CD4-positive, alpha-beta T cell treated with Interleukin-4 for 1 hour (primary cell): ENCODE measurements at places on chromosomes 16 and 17.

GRCh38 chr16:2042986-2043666 is 4.5 kb downstream of the NTHL1 start:
- DNase-seq = no peak

GRCh38 chr17:65900216-65900615 is 291.7 kb downstream of the CEP112 start:
- no peak for DNase-seq

GRCh38 chr17:58353389-58353825 is 1.4 kb upstream of the SUPT4H1 start:
- no peak for DNase-seq

GRCh38 chr17:58382872-58383242 is 30.9 kb upstream of the SUPT4H1 start:
- no peak for DNase-seq

- no peak for DNase-seq
These were observed 1.7 kb downstream of the SLC52A1 start for GRCh38 chr17:5033352-5034015.

DNA sequence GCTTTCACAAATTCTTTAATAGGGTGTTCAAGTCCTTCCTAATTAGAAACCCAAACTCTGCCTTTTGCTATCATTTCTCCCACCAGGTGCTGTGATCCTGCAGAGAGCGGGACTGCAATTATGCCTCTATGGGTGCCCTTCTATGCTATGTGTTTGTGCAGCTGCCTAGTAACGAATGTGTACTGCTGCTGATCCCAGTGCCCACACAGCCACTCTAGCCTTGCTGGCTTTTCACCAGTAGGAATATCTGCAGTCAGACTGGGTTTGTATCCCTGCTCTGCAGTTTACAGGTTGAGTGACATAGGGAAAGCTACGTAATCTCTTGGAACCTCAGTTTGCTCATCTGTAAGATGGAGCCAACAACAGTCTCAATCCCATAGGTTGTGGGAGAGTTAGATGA is 179.6 kb upstream of the IRX3 start:
- no peak for DNase-seq

GRCh38 chr17:44283344-44284023 is 15.5 kb upstream of the SLC4A1 start:
- DNase-seq = no peak

DNA sequence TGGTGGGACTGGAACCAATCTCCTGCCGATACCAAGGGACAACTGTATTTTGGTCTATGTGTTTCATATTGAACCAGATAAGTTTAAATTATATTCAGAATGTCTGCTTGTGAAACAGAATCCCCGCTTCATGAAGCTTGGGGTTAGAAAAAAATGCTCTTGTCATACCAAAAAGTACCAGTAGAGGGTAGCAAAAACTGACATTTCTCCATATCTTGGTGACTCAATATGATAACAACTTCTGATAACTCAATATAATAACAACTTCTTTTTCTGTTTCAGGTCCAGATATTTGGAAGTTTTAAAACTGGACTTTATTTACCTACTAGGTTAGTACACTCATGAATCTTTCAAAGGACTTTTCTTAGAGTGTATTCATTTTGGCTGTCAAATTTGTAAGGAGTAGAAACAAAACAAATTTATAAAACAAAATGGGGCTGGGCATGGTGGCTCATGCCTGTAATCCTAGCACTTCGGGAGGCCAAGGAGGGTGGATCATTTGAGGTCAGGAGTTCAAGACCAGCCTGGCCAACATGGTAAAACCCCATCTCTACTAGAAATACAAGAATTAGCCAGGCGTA is 52.3 kb upstream of the ADCY7 start:
- DNase-seq = peak; percentile 78

GRCh38 chr17:56011406-56012131 is 141.7 kb upstream of the ANKFN1 start:
- DNase-seq = no peak

DNA sequence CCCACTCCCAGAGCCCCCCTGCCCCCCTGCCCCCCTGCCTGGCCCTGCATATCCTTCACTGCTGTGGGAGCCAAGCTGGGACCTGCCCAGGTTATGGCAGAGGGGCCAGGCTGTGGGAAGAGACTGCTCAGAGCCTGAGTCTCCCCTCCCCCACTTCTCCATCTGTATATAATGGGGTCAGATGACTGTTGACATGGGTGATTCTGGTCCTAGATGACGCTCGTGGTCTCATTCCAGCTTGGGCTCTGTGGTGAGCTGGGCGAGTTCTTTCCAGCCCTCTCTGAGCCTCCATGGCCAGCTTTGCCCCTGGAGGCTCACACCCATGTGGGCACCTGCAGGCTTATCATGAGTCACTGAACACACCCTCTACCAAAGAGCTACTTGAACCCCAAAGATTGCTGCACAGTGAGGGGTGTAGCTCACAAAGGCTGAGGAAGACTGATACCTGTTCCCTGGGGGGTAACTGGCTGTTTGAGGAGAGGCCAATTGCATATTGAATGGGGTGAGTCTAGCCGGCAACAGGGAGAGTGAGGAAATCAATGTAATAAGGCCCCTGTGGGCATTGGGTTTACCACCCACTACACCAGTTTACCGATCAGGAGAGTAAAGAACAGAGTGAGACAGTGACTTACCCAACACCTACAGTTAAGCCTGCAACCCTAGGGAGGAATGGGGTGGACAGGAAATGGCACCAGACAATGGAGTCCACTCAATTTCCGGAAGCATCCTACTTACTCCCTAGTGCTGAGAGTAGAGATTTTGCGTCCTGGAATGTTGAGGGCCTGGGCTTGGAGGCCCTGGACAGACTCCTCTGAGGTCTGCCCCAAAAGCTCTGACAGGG is 4.2 kb upstream of the SREBF1 start:
- DNase-seq = no peak

DNA sequence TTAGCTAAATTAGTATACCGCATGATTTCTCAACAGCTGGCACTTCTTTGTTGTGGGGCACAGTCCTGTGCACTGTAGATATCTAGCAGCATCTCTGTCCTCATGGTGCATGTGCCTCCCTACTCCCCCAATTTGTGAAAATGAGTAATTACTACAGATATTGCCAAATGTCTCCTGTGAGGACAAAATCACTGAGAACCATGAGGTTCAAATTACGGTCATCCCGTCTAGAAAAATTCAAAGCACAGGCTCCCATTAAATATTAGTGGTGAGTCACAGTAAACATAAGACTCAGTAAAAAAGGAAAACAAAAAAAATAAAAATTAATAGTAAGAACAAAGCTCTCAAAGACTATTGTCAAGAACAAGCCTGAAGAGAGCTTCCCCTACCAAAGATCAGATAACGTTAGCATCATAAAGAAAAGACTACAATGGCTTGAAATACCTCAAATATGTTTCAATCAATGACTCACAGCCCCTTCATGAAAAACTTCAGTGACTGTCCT is 57.8 kb downstream of the STH start:
- DNase-seq = no peak

- no peak for DNase-seq
These were observed 211.0 kb upstream of the GSE1 start for GRCh38 chr16:85401917-85402766.

GRCh38 chr17:72413077-72414031 is 292.5 kb downstream of the SOX9 start:
- DNase-seq = no peak

DNA sequence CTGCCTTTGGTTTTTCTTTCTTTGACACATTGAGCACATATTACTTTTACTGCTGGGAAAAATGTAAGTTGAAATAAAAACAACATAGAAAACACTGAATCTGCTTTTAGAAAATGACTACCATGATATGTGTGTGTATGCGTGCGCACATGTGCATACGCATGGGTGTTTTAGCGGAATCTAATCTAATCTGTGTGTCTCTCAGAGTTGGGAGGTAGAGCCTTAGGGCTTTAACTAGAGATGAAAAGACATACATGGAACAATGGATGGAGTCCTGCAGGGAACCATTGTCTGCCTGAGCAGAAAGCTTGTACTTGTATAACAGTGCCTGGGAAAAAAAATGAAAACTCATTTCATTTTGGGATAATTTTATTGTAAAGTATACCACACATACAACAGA is 12.4 kb downstream of the SLFN5 start:
- no peak for DNase-seq

DNA sequence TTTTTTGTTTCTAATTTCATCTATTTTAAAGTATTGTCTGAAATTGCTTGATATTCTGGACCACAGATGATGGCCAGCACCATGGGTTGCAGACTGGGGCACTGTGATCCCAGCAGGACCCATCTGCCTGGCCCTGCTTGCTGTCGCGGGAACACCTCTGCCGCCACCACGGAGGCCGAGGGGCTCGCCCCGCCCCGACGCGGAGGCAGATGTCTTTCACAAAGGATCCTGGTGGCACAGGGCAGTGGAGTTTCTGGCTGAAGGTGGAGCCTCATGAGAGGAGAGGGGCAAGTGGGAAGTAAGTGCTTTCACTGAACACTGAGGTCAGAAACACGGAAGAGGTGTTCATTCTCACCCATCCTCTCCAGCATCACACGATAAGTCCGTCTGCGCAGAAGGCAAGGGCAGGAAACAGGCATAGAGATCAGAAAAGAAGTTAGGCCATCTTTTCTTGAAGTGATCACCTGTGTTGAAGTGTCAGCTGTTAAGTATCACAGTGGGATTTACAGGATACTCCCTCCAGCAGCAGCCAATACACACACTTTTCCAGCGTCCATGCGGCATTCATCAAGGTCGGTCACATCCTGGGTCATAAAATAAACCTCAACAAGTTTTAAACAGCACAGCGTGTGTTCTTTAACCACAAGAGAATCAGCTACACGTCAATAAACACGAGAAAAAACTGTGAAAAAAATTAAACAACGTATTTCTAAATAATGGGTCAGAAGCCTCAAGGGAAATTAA is 194.5 kb downstream of the RPTOR start:
- no peak for DNase-seq

GRCh38 chr16:23182679-23183542 is at the start of gene SCNN1G:
SCNN1G (plus strand) TSS chr16:23182745; CDS start chr16:23186272, 3,527 bp downstream.
- no peak for DNase-seq

- DNase-seq = no peak
These were observed 18.6 kb downstream of the FLOT2 start for GRCh38 chr17:28878981-28879380.

DNA sequence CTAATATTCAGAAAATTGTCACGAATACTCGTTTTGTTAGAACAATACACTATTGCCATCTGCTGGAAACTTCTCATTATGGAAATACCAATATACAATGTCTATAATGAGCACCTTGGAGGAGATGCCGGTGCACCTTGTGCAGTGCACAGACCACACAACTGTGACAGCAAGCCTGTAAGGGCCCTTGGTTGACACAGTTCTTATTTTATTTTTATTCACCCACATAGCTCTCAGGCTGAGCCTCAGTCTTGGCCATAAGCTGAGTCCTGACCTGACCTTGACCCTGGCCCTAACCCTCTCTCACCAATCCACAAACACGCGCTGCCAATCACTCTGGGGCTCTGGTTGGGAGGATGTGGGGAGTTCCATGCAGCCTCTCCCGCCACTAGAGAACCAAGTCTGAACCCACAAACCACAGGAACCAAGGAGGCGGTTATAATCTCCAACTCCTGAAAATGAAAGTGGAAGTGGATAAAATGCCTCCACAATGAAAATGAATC is 7.6 kb downstream of the AIPL1 start:
- peak; percentile 61 for DNase-seq

DNA sequence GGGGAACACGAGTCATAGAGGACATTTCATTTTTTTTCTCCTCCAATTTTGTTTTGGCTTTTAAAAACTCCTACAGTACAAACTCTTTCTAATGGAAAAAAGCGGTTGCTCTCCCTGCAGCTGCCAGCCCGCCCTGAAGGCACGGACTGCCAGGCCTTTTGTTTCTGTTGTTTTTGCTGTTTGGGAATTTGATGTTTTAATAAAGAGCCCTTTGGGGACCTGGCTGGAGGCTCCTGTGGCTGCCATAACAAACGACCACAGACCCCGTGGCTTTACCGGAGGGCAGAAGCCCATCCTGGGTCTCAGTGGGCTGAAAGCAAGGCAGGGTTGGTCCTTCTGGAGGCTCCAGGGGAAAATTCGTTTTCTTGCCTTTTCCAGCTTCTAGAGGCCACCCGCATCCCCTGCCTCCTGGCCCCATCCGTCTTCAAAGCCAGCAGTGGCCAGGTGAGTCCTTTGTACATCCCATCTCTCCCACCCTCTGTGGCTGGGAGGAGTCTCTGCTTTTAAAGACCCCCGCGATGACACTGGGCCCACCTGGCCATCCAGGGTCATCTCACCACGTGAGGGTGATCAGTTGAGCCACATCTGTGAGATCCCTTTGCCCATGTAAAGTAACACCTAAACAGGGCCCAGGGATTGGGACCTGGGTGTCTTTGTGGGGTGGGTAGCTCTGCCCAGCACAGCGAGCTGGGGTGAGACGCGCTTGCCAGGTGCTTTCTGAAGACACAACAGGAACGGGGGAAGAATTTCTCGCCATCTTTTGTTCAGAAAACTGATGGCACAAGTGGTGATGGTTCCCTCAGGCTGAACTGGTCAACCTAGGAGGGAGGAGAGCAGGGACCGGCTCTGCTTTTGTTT is 113.9 kb downstream of the BANP start:
- DNase-seq = no peak

- peak; percentile 73 for DNase-seq
These were observed 9.2 kb upstream of the CD300A start for GRCh38 chr17:74457146-74457819.

DNA sequence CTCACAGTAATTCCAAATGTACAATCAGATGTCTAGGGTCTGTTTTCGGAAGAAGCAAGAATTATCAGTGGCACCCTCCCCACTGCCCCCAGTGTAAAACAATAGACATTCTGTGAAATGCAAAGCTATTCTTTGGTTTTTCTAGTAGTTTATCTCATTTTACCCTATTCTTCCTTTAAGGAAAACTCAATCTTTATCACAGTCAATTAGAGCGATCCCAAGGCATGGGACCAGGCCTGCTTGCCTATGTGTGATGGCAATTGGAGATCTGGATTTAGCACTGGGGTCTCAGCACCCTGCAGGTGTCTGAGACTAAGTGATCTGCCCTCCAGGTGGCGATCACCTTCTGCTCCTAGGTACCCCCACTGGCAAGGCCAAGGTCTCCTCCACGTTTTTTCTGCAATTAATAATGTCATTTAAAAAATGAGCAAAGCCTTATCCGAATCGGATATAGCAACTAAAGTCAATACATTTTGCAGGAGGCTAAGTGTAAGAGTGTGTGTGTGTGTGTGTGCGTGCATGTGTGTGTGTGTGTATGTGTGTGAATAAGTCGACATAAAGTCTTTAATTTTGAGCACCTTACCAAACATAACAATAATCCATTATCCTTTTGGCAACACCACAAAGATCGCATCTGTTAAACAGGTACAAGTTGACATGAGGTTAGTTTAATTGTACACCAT is 59.7 kb downstream of the HLF start:
- DNase-seq = no peak

- DNase-seq = no peak
These were observed 233.5 kb downstream of the SLC39A11 start for GRCh38 chr17:72858826-72859495.

- no peak for DNase-seq
These were observed 18.4 kb downstream of the GPR179 start for GRCh38 chr17:38325221-38325851.

DNA sequence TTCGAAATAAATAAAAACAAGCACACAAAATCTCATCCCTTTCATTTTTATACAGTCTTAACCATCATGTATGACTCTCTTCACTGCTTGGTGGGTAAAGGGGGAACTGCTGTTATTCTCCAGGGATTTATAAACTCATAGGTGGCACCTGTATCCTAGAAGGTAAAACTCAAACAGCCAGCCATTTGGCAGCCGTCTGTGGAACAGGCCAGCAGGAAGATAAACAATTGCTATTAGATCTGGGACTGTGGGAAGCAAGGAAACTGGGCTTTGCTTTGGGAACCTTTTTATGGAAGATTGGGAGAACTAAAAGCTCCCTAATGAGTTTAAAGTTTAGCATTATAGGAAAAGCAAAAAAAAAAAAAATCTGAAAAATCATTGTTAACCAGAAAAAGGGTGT is 126.0 kb downstream of the TANGO6 start:
- no peak for DNase-seq
